ENCODE measurements at places on chromosomes 11 and 22. TPM values are rescaled to one million over a fixed set of nuclear protein-coding genes. Genes with fewer than 3 reads are reported as not detected.

C11orf87 gene
- total RNA-seq: not detected

H19 gene
- total RNA-seq: 2,557 TPM

ZNF214 gene
- total RNA-seq: 1.4 TPM

CCDC89 gene
- total RNA-seq: not detected

NLRP14 gene
- total RNA-seq: not detected

SCN3B gene
- total RNA-seq: 10.5 TPM

ANO3 gene
- 0.05 TPM for total RNA-seq

- no peaks in the 10 kb centered on the region for H3K27me3 ChIP-seq
- no peak overlapping the region for H3K4me3 ChIP-seq
- H3K4me1 ChIP-seq: no peaks in the 10 kb centered on the region
- no peaks in the 10 kb centered on the region for H3K36me3 ChIP-seq
- no peak overlapping the region for H3K27ac ChIP-seq
Observed at GRCh38 chr11:60195923-60196368, 13.1 kb upstream of the MS4A6A start.

DNA sequence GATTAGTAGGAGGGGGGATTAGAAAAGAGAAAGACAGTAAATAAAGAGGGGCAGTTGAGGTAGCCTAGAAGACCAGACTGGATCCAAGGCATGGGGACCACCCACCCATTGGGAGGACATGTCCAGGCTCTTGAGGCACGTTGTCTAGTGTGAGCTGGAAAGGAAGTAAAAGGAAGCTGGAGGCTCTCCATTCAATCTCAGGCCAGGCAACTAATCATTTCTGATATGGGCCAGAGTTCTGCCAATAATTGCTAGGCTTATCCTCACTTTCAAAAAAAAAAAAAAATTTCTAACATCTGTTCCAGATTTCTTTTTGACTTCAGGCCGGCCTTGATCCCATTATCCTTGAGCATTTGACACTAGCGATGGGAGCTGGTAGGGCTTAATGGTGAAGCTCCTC, 476.1 kb downstream of the SOX6 start:
- no peak for DNase-seq
- H3K27me3 ChIP-seq: no peaks in the 10 kb centered on the region
- H3K4me1 ChIP-seq: peaks cover 5% of the 10 kb centered on the region
- no peaks in the 10 kb centered on the region for H3K36me3 ChIP-seq
- H3K4me3 ChIP-seq: no peak overlapping the region

DNA sequence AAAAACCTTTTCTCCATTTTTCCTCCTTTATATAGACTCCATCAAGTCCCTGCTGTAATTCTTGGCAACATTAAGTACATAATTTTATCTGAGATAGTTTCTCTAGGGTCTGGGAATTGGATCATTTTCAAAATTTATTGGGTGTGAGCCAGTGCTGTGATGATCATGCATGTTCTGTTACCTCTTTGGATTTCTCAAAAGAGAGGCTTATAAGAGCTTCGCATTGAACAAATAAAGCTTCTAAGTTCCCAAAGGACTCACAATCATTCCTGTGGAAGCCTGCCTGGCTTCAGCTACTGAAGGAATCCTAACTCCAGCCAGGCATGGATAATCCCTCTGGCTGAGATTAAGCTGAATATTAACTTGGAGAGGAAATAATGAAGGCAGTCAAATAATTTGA, 208.5 kb downstream of the RAB38 start:
- no peaks in the 10 kb centered on the region for H3K4me1 ChIP-seq
- H3K36me3 ChIP-seq: no peaks in the 10 kb centered on the region
- H3K4me3 ChIP-seq: no peak overlapping the region
- no peaks in the 10 kb centered on the region for H3K27me3 ChIP-seq

- no peak overlapping the region for H3K27ac ChIP-seq
- no peaks in the 10 kb centered on the region for H3K36me3 ChIP-seq
- no peak for DNase-seq
- no peaks in the 10 kb centered on the region for H3K4me1 ChIP-seq
- no peaks in the 10 kb centered on the region for H3K27me3 ChIP-seq
Observed at GRCh38 chr11:77109236-77110019, 6.8 kb downstream of the OMP start.

- no peaks in the 10 kb centered on the region for H3K27me3 ChIP-seq
- H3K4me1 ChIP-seq: no peaks in the 10 kb centered on the region
- no peak overlapping the region for H3K27ac ChIP-seq
Observed at GRCh38 chr22:35357883-35358621, 22.8 kb upstream of the HMOX1 start.

DNA sequence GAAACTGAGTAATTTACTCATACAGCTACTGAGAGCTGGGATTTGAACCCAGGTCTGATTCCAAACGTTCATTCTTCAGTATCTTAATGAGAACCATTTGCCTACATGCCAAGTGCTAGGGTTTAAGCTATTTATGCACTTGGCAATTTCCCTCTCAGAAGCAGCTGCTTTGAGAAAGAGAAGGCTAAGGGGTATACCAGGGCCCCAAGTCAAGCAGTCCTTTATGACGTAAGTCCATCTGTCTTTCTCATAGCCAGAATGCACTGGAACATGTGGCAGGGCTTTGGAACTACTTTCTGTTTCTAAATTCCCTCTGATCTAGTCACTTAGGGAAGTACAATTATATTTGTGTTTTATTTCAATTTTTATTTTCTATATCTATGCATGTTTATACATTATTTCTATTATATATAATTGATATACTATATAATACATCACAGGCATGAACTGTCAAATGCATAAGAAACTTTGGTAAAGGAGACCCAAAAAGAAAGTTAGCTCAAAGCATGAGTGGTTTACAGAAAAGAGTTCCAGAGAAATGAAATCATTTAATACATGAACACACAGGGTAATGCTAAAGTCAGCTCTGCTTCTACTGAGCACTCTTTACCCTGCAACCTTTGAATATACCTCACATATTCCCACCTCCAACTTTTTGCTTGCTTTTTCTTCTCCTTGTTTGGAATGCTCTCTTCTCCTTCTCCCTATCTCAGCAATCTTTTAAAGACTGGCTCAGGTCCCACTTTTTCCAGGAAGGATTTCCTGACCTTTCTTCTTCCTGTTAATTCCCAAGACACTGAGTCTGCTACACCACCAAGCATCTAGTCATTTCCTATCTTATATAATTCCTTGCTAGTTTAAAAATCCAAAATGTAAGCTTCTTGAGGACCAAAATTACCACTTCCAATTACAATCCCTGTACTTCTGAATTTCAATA, 80.5 kb upstream of the GDPD4 start:
- H3K4me1 ChIP-seq: peaks cover 20% of the 10 kb centered on the region
- H3K27ac ChIP-seq: no peak overlapping the region
- no peak for DNase-seq
- no peaks in the 10 kb centered on the region for H3K27me3 ChIP-seq

GRCh38 chr11:43261775-43262174, 50.0 kb upstream of the API5 start:
- H3K27ac ChIP-seq: no peak overlapping the region
- H3K36me3 ChIP-seq: no peaks in the 10 kb centered on the region
- no peak for DNase-seq
- H3K27me3 ChIP-seq: no peaks in the 10 kb centered on the region
- H3K4me1 ChIP-seq: no peaks in the 10 kb centered on the region

- DNase-seq: no peak
- H3K27ac ChIP-seq: peak overlapping the region; percentile 80
- peaks cover 26% of the 10 kb centered on the region for H3K4me1 ChIP-seq
- H3K36me3 ChIP-seq: no peaks in the 10 kb centered on the region
- no peak overlapping the region for H3K4me3 ChIP-seq
- H3K27me3 ChIP-seq: no peaks in the 10 kb centered on the region
Observed at GRCh38 chr22:29095459-29095858, 22.6 kb downstream of the KREMEN1 start.

GRCh38 chr11:128814856-128815705, 52.0 kb downstream of the KCNJ1 start:
- DNase-seq: peak; percentile 56
- H3K27me3 ChIP-seq: no peaks in the 10 kb centered on the region
- no peak overlapping the region for H3K4me3 ChIP-seq
- no peaks in the 10 kb centered on the region for H3K4me1 ChIP-seq
- no peak overlapping the region for H3K27ac ChIP-seq

GRCh38 chr11:64132191-64132771, 33.6 kb downstream of the MACROD1 start:
- H3K4me3 ChIP-seq: no peak overlapping the region
- DNase-seq: no peak
- no peaks in the 10 kb centered on the region for H3K27me3 ChIP-seq
- H3K36me3 ChIP-seq: no peaks in the 10 kb centered on the region
- H3K4me1 ChIP-seq: peaks cover 21% of the 10 kb centered on the region

- no peaks in the 10 kb centered on the region for H3K36me3 ChIP-seq
- DNase-seq: no peak
- no peaks in the 10 kb centered on the region for H3K4me1 ChIP-seq
Observed at GRCh38 chr11:21635394-21636145, 557.3 kb upstream of the ANO5 start.

DNA sequence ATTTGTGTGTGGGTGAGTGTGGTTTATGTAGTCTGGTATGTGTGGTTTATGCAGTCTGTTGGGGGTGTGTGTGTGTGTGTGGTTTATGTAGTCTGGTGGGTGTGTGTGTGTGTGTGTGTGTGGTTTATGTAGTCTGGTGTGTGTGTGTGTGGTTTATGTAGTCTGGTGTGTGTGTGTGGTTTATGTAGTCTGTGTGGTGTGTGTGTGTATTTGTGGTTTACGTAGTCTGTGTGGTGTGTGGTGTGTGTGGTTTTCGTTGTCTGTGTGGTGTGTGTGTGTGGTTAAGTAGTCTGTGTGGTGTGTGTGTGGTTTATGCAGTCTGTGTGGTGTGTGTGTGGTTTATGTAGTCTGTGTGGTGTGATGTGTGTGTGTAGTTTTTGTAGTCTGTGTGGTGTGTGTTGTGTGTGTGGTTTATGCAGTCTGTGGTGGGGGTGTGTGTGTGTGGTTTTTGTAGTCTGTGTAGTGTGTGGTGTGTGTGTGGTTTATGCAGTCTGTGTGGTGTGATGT, 26.2 kb upstream of the PARVG start:
- H3K4me1 ChIP-seq: no peaks in the 10 kb centered on the region
- no peak overlapping the region for H3K4me3 ChIP-seq
- H3K36me3 ChIP-seq: peaks cover 55% of the 10 kb centered on the region
- no peaks in the 10 kb centered on the region for H3K27me3 ChIP-seq
- H3K27ac ChIP-seq: no peak overlapping the region
- no peak for DNase-seq

DNA sequence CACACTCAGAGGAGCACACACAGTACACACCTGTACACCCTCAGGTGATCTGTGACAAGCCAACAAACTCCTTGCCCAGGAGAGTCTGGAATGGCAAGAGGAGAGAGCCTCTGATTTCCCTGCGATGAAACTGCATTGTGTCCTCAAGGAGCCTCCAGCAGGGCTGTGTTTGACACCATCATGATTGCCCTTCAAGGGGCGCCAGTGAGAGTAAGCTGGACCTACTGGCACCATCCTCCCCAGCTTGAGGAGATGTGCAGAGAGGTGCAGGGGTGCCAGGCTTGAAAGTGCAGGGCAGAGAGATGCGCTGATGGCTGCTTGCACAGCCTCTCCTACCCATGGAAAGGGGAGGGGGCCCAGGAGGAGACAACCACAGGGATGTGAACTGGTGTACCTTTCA, 188.8 kb upstream of the CADM1 start:
- DNase-seq: no peak
- no peaks in the 10 kb centered on the region for H3K4me1 ChIP-seq
- no peak overlapping the region for H3K27ac ChIP-seq
- no peaks in the 10 kb centered on the region for H3K36me3 ChIP-seq
- H3K27me3 ChIP-seq: no peaks in the 10 kb centered on the region

GRCh38 chr11:108672113-108672512, 7.2 kb downstream of the DDX10 start:
- no peak overlapping the region for H3K27ac ChIP-seq
- H3K27me3 ChIP-seq: no peaks in the 10 kb centered on the region
- no peak overlapping the region for H3K4me3 ChIP-seq
- no peak for DNase-seq
- peaks cover 5% of the 10 kb centered on the region for H3K4me1 ChIP-seq
- H3K36me3 ChIP-seq: peaks cover 29% of the 10 kb centered on the region

GRCh38 chr22:20979243-20979809, 2.8 kb upstream of the LZTR1 start:
- peak overlapping the region; percentile 50 for H3K4me3 ChIP-seq
- H3K27ac ChIP-seq: no peak overlapping the region
- peaks cover 24% of the 10 kb centered on the region for H3K4me1 ChIP-seq
- no peaks in the 10 kb centered on the region for H3K27me3 ChIP-seq

DNA sequence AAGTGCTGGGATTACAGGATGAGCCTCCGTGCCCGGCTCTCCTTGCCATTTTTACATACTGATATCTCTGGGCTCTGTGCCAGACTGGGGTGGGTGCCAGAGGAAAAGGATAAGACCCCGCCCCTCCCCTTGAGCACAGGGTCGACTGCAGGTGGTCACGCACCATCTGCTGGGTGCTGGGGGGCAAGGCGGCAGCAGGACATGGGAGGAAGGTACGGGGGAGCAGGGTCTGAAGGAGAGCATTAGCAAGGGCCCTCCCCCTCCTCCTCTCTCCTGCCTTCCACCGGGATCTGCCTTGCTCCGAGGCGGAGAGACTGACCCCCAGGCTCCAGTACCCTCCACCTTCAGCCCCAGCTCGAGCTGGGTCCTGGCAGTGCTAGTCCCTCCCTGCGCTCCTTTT, 9.7 kb upstream of the PGA3 start:
- no peak overlapping the region for H3K27ac ChIP-seq
- H3K4me3 ChIP-seq: no peak overlapping the region
- H3K27me3 ChIP-seq: no peaks in the 10 kb centered on the region
- no peaks in the 10 kb centered on the region for H3K36me3 ChIP-seq

Data from gastrocnemius medialis (tissue), 4 donors.